Left ventricle myocardium superior (tissue), 1 donor: ENCODE measurements at places on chromosomes 6 and 20. TPM values are rescaled to one million over a fixed set of nuclear protein-coding genes. Genes with fewer than 3 reads are reported as not detected.

SPEF1 gene
- total RNA-seq: not detected

DNA sequence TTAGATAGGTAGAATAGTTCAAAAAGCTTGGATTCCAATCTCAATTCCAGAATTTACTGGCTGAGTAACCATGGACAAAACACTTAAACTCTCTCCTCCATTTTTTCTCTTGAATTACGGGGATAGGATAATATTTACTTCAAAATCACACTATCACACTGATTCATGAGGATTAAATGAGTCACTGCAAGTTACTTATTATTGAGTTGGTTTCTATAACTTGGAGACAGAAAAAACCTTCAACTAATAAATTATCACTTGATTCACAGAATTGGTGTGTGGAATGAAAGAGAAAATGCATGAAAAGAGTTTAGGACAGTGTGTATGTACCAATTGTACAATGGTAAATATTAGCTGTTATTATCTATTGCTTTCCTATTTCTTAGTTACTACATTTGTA lies 585.2 kb downstream of the PHF3 start:
- no peak for DNase-seq

DNA sequence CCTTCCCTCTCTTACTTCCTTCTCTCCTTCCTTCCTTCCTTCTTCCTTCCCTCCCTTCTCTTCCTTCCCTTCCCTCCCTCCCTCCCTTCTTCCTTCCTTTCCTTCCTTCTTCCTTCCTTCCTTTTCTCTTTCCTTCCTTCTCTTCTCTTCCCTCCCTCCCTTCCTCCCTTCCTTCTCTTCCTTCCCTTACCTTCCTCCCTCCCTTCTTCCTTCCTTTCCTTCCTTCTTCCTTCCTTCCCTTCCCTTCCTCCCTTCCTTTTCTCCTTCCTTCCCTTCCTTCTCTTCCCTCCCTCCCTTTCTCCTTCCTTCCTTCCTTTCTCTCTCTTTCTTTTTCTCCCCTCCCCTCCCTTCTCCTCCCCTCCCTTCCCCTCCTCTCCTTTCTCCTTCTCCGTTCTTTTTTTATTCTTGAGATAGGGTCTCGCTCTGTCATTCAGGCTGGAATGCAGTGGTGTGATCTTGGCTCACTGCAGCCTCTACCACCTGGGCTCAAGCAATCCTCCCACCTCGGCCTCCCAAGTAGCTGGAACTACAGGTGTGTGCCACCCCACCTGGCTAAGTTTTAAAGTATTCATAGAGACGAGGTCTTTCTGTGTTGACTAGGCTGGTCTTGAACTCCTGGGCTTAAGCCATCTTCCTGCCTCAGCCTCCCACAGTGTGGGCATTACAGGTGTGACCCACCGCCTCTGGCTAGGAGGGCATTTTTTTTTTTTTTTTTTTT lies 1.1 kb upstream of the ZNF512B start:
- DNase-seq: no peak

DNA sequence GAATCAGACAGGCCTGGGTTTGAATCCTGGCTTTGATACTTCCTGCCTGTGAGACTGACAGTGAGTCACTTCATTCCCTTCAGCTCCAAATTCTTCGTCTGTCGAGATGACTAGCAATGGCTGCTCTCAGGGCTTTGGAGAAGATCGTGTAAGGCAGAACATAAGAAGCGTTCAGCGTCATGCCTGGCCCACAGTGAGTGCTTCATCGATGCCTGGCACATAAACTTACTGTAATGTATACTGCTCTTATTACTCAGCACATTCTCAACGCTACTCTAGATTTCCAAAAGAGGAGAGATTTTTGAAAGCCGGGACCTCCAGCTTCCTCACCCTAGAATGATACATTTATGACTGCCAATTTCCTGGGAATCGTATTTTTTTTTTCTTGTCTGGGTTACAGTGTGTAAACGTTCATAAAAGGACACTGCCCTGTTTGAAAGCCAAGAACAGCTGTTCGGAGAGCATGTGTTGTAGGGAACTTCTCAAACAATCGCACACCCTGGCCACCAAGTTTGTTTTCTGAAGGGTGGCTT lies 16.2 kb upstream of the BCAS1 start:
- DNase-seq: no peak
